ENCODE measurements at places on chromosomes 2 and 18.

DNA sequence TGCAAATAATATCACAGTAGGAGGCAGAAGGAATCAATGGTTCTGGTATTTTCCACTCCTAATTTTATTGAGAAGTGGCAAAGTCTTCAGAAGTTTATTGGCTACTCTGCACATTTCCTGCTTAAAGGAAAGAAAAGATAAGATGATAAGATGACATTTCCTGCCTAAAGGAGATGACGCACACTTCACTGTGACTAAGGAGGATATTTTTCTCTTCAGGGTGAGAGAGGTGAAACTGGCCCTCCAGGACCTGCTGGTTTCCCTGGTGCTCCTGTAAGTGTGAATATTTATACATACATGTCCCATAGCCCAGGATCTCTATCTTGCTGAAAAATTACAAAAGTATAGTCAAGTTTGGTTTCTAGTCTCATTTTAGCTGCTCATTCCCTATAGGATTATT, 27.9 kb downstream of the COL3A1 start:
- peaks cover 5% of the 10 kb centered on the region for H3K27me3 ChIP-seq
- H3K4me3 ChIP-seq = no peak overlapping the region
- no peak for DNase-seq
- H3K36me3 ChIP-seq = no peaks in the 10 kb centered on the region

- peaks cover 13% of the 10 kb centered on the region for H3K4me1 ChIP-seq
- no peak for DNase-seq
- H3K4me3 ChIP-seq = no peak overlapping the region
- H3K36me3 ChIP-seq = no peaks in the 10 kb centered on the region
- H3K27ac ChIP-seq = no peak overlapping the region
Measured at GRCh38 chr2:216875862-216876261, 16.0 kb upstream of the TNP1 start.

- no peak for DNase-seq
- no peaks in the 10 kb centered on the region for H3K4me1 ChIP-seq
- H3K27ac ChIP-seq = no peak overlapping the region
- no peak overlapping the region for H3K4me3 ChIP-seq
- peaks cover 11% of the 10 kb centered on the region for H3K27me3 ChIP-seq
Measured at GRCh38 chr2:95375532-95376150, 26.9 kb upstream of the FAHD2A start.

GRCh38 chr2:105773568-105773967, 28.9 kb downstream of the NCK2 start:
- H3K27ac ChIP-seq = peak overlapping the region; percentile 84
- H3K4me1 ChIP-seq = peaks cover 93% of the 10 kb centered on the region

DNA sequence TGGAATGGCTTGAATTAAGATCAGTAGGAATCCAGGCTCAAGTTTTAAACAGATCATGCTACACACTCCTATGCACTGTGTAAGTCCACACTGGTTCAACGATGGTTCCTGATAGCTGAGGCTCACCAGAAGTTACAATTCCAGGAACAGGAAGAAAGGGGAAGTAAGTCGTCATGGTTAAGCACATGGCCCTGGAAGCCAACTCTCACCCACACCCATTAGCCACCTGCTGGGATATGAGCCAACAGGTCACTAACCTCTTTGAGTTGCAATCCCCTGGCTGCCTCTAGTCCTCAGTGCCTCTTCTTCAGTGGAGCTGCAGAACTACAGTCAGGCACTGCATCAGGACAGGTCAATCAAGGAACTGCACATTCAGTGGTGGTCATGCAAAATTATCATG, 133.5 kb downstream of the TMEM182 start:
- no peaks in the 10 kb centered on the region for H3K4me1 ChIP-seq
- no peaks in the 10 kb centered on the region for H3K27me3 ChIP-seq
- no peak for DNase-seq
- H3K4me3 ChIP-seq = no peak overlapping the region
- no peaks in the 10 kb centered on the region for H3K36me3 ChIP-seq
- H3K27ac ChIP-seq = no peak overlapping the region

- no peaks in the 10 kb centered on the region for H3K27me3 ChIP-seq
- no peak overlapping the region for H3K27ac ChIP-seq
- H3K4me3 ChIP-seq = no peak overlapping the region
Measured at GRCh38 chr18:7598167-7599047, 31.3 kb downstream of the PTPRM start.

All from activated CD8-positive, alpha-beta T cell treated with anti-CD3 and anti-CD28 coated beads for 36 hours (primary cell).